ENCODE measurements at places on chromosomes 6 and 20.

DNA sequence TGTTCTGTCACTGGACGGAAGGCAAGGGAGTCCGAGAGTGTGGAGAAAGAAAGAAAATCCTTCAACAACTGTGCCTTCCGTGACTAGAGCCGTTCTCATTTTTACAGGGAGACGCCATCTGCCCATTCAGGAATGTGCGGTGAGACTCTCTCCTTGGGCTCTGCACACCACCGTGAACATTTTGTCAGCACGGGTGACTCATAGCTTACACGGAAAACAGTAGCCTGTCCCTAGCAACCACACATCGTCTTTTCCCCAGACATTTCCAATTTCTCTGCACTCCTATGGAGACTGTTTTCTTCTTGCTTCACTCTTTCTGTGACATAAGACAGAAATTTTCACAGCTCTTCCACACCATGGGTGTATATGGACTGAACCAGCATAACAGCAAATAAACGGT lies 55.1 kb downstream of the TBXT start:
- DNase-seq, result no peak

GRCh38 chr6:158027590-158028285 lies 46.1 kb downstream of the SYNJ2 start:
- DNase-seq, result no peak

- DNase-seq, result no peak
Observed at GRCh38 chr6:143441680-143442545, 8.6 kb downstream of the ADAT2 start.

DNA sequence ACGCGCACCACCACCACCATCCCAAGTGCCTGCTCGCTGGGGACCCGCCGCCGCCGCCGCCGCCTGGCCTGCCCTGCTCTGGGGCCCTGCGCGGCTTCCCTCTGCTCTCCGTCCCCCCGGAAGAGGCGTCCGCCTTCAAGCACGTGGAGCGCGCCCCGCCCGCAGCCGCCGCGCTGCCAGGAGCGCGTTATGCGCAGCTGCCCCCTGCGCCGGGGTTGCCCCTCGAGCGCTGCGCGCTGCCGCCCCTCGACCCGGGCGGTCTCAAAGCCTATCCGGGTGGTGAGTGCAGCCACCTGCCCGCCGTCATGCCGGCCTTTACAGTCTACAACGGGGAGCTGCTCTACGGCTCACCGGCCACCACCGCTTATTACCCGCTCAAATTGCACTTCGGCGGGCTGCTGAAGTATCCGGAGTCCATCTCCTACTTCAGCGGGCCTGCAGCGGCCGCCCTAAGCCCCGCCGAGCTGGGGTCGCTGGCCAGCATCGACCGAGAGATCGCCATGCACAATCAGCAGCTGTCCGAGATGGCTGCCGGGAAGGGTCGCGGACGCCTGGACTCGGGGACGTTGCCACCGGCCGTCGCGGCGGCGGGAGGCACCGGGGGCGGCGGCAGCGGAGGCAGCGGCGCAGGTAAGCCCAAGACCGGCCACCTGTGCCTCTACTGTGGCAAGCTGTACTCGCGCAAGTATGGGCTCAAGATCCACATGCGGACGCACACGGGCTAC lies 7.2 kb downstream of the PRDM13 start:
- DNase-seq, result no peak

DNA sequence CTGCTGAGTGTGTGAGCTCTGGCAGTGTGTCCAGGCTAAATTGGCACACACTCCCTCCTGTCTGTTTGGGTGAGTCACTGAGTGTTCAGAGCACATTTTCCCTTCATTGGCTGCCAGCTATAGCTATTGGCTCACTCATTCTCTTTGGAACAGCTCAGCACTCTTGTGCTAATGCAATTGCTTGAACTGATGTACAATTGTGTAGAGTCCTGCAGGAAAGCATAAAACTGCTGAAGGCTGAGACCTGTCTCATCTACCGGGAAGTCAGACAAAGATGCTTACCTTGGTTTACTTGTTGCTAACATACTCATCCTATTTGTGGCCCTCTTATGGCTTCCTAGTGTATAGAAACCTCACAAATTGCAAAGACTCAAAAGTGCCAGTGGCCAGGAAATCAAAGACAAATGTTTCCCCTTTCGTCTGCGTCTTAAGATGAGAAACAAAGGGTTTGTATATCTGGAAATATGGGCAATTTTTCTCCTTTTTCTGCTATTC lies 351.0 kb downstream of the BCKDHB start:
- no peak for DNase-seq

DNA sequence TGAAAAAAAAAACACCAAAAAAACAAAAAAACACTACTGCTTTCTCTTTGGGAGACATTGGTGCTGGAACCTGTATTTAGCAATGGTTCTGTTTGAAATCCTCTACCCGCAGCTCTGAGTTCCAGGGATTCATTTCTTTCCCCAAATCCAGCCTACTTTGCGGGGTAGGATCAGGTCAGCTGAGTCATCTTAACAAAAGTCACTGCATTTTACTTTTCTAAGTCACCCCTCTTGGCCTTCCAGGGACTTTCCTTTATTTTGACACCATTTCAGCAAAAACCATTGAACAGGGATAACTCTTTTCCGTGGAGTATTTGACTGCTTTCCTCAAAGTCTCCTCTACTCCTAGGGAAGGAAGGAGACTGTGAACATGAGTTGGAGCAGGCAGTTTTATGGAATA lies 837.6 kb downstream of the MAFB start:
- DNase-seq, result no peak

GRCh38 chr6:82686719-82687118 lies 323.1 kb downstream of the TPBG start:
- no peak for DNase-seq

DNA sequence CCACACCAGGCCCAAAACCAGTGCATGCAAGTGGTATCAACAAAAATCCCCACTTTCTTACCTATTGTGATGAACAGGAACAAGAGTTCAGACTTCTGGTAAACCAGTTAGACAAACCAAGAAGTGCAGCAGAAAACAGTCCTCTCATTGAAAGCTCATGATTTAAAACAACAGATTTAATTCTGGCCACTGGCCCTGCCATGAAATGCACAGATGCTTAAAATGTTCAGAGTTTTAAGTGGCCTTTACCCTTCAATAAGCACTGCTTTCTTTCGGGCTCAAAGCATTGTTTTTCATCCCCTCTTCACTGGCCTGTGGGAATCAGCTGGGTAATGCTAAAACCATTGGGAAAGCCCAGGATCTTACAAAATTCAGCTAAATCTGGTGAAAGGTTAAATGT lies 102.4 kb upstream of the ISM1 start:
- no peak for DNase-seq
